ENCODE measurements at places on chromosomes 5 and 9. TPM values are rescaled to one million over a fixed set of nuclear protein-coding genes. Genes with fewer than 3 reads are reported as not detected.
A peak's percentile ranks its signal among the peaks of the same experiment; 100 is the strongest.

DNA sequence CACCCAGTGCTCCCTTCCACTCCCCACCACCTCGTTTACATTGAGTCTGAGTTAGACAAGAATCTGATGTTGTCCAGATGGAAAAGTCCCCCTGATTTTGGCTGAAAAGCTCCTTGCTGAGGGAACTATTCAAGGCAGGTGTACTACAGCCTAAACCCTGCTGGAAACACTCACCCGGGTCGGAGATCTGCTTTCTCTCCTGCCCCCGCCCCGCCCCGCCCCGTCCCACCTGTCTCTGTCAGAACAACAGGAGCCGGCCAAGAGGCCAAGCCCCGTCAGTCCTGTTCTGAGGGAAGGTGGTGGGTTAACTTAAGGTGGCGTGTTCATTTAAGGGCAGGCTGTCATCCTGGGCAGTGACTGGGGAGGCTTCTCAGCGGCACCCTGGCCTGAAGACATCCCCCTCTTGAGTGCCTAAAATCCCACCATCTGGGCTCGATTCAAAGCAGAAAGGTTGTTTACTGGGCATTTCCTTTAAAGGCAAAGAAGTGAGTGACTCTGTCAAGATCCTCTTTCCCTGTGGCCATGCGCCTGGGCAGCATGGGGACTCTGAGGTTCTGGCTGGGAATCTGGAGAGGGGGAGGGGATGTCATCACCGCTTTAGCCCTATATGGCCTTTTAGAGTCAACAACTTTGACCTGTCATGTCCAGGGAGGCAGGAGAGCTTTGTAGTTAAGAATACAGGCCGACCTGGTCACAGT, 71.1 kb upstream of the NEURL1B start:
- H3K27me3 ChIP-seq: peaks cover 46% of the 10 kb centered on the region
- H3K36me3 ChIP-seq: no peaks in the 10 kb centered on the region
- no peak overlapping the region for H3K4me3 ChIP-seq
- H3K4me1 ChIP-seq: no peaks in the 10 kb centered on the region
- H3K27ac ChIP-seq: no peak overlapping the region

GRCh38 chr9:124022201-124023121, 10.9 kb downstream of the LHX2 start:
- DNase-seq: peak; percentile 56
- H3K4me1 ChIP-seq: peaks cover 25% of the 10 kb centered on the region
- H3K36me3 ChIP-seq: no peaks in the 10 kb centered on the region
- H3K4me3 ChIP-seq: no peak overlapping the region
- no peak overlapping the region for H3K27ac ChIP-seq

The ANKRD33B gene
- total RNA-seq: 1.7 TPM

DNA sequence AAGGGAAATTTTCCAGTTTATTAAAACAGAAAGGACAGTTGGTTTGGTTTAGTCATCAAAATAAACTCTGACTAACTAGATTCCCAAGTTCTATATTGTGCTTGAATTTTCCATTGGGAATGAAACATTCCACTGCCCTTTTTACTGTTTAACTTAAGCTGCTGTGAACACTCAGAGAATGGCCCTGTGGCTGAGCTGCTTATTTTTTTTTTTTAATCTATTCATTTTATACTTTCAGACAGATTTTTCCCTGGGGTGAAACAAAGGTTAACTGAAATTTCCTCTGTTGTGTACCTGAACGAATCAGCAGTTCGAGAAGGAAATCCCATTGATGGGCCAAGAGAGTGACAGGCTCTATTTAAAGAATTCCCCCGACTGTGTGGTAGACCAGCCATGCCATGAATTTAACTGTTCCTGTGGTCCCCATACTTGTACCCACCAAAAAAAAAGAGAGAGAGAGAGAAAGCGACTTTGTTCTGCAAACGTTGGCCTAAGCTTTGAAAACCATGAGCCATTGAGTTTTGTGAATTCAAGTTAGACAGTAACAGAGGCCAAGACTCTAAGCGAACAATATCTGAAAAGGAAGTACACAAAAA, 138.7 kb upstream of the GRHPR start:
- no peaks in the 10 kb centered on the region for H3K4me1 ChIP-seq
- H3K4me3 ChIP-seq: no peak overlapping the region
- H3K36me3 ChIP-seq: peaks cover 3% of the 10 kb centered on the region
- no peak for DNase-seq

GRCh38 chr9:120730654-120731514, 16.6 kb upstream of the MEGF9 start:
- H3K4me3 ChIP-seq: no peak overlapping the region
- no peaks in the 10 kb centered on the region for H3K36me3 ChIP-seq
- no peaks in the 10 kb centered on the region for H3K27me3 ChIP-seq
- no peak for DNase-seq
- peaks cover 3% of the 10 kb centered on the region for H3K4me1 ChIP-seq

DNA sequence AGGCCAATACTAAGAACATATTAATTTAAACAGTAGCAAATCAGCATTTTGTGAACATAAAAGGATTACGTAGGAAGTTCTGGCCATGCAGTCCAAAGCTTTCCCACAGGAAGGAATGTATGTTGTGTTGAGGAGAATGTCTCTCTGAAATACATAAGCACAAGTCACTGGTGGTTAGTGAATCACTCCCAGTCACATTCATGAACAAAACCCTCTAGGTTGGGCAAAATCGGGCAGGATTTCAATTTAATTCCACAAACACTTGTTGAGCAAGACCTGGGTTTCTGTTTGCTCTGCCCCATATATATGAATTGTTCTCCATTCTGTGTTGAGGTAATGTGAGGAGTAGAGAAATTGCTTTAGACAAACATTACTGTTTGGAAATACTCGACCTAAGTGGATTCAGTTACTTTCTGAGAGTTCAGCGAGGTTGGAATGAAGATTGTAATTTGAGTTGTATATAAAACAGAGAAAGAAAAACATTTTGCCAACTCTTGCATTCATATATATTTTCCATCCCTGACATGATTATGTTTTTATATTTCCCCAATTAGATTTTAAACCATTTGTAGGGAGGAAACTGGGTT, 127.6 kb upstream of the RPS23 start:
- H3K4me3 ChIP-seq: no peak overlapping the region
- no peak for DNase-seq
- H3K36me3 ChIP-seq: no peaks in the 10 kb centered on the region
- no peak overlapping the region for H3K27ac ChIP-seq
- peaks cover 11% of the 10 kb centered on the region for H3K4me1 ChIP-seq
- no peaks in the 10 kb centered on the region for H3K27me3 ChIP-seq

The PGM5 gene
- 0.45 TPM for total RNA-seq

The SMIM33 gene
- total RNA-seq: not detected

The PCDHA9 gene
- total RNA-seq: not detected

GRCh38 chr9:99826579-99826978, 4.9 kb downstream of the NR4A3 start:
- H3K27ac ChIP-seq: no peak overlapping the region
- peaks cover 40% of the 10 kb centered on the region for H3K4me1 ChIP-seq
- no peak overlapping the region for H3K4me3 ChIP-seq
- DNase-seq: no peak
- no peaks in the 10 kb centered on the region for H3K36me3 ChIP-seq
- peaks cover 43% of the 10 kb centered on the region for H3K27me3 ChIP-seq

DNA sequence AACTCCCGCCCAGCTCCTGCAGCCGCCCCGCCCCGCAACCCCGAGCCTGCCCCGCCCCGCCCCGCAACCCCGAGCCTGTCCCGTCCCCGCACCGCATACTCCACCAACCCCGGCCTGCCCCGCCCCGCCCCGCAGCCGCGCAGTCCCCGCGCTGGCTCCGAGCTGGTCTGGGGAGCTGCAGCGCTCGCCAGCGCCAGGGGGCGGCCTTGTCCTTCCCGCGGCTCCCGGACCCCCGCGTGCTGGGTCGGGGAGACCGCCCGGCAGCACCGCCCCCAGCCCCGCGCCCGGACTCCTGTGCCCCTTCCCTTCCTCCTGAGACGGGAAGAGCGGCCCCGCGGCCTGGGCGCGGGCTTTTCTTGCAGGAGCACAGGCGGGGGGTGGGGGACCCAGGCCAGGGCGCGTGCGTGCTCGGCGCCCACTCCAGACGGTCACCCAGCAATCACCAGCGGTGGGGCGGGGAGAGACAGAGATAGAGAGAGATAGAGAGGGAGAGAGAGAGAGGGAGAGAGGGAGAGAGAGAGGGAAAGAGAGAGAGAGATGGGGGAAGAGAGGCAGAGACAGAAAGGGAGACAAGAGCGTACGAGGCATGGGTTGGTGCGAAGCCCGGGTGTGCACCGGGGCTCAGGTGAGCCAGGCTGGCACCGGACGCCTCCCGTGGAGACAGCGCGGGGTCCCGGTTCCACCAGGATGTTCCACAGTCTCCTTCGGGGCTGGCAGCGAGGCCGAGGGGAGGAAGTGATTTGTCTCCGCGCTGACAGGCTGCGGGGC, 14.7 kb upstream of the TMEM250 start:
- H3K27me3 ChIP-seq: peaks cover 79% of the 10 kb centered on the region
- DNase-seq: peak; percentile 95
- no peak overlapping the region for H3K27ac ChIP-seq

DNA sequence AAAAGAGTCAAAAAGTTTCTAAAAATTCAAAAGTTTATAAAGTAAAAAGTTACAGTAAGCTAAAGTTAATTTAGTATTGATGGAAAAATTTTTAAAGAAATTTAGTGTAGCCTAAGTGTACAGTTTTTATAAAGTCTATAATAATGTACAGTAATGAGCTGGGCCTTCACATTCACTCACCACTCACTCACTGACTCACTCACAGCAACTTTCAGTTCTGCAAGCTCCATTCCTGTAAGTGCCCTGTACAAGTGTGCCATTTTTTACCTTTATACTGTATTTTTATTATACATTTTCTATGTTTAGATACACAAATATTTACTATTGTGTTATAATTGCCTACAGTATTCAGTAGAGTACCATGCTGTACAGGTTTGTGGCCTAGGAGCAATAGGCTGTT, 239.5 kb upstream of the MAP3K1 start:
- no peak for DNase-seq
- no peaks in the 10 kb centered on the region for H3K4me1 ChIP-seq
- no peaks in the 10 kb centered on the region for H3K36me3 ChIP-seq

GRCh38 chr9:138099803-138100598, 222.4 kb downstream of the CACNA1B start:
- H3K27ac ChIP-seq: no peak overlapping the region
- no peak for DNase-seq
- peaks cover 4% of the 10 kb centered on the region for H3K4me1 ChIP-seq
- H3K36me3 ChIP-seq: no peaks in the 10 kb centered on the region
- H3K27me3 ChIP-seq: peaks cover 59% of the 10 kb centered on the region
- H3K4me3 ChIP-seq: no peak overlapping the region

- peaks cover 3% of the 10 kb centered on the region for H3K4me1 ChIP-seq
- H3K27me3 ChIP-seq: no peaks in the 10 kb centered on the region
- no peak overlapping the region for H3K4me3 ChIP-seq
- no peak for DNase-seq
- H3K36me3 ChIP-seq: no peaks in the 10 kb centered on the region
- no peak overlapping the region for H3K27ac ChIP-seq
These were observed 102.4 kb downstream of the MED27 start for GRCh38 chr9:131977109-131977838.

GRCh38 chr5:38670066-38670465, 113.6 kb upstream of the LIFR start:
- no peak overlapping the region for H3K4me3 ChIP-seq
- H3K4me1 ChIP-seq: no peaks in the 10 kb centered on the region
- DNase-seq: no peak
- no peak overlapping the region for H3K27ac ChIP-seq
- no peaks in the 10 kb centered on the region for H3K27me3 ChIP-seq
- no peaks in the 10 kb centered on the region for H3K36me3 ChIP-seq

DNA sequence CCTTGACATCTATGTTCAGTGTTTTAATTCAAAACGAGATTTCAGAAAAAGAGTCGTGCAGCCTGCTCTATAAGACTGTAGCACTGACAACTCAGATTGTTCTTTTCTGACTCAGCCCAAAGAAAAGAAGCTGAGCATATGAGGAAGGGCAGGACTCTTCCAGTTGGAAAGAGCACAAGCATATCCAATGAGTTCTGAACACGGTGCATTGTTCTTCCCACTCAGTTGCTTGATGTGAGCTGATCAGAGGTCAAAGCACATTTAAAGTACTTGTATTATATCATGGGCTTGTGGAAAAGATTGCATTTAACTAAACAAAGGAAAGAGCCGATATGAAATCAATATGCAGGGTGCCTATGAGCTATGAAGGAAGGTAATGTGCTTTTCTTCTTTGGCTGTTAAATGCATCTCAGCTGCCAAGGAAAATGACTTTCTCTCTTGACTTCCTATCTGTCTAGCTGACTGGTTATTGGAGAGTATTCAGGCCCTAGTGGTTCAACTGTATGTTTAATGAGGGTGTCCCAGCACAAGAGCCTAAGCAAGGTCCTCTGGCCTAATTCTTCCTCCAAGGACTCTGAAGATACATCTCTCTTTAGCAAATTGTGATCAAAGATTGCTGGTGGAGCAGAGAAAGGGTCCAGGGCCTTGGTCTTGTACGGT, 226.6 kb upstream of the PPP1R2B start:
- H3K4me3 ChIP-seq: no peak overlapping the region
- DNase-seq: no peak
- no peaks in the 10 kb centered on the region for H3K36me3 ChIP-seq
- no peaks in the 10 kb centered on the region for H3K4me1 ChIP-seq
- no peaks in the 10 kb centered on the region for H3K27me3 ChIP-seq
- H3K27ac ChIP-seq: no peak overlapping the region

The ZNF608 gene
- 1.5 TPM for total RNA-seq

DNA sequence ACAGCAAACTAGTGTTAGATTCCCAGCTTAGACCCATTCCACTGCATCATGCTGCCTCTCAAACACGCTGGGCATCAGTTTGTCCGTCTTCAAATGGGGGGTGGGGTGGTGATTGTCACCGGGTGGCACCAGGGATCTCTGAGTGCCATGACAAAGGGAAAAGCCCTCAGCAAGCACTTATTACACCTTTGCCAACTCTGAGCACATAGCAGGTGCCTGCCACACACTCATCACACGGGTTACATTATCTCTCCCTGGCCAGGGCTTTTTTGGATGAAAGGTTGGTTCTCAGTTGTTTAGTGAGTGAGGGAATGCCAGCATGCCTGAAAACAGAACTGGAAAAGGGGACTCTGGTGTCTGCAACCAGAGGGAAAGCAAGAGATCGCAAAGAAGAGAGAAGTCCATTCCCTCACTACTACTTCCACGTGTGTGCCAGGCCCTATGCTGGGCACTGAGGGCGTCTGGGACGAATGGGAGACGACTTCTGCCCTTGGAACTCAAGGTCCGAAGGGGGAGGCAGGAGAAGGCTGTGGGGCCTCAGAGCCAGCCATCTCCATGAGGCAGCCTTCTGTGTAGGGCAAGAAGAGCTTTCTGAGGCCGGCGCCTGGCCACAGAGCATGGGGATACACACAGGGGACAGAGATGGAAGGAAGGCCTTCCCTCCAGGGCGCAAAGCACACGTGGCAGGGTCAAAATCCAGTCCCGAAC, 48.9 kb downstream of the PAX5 start:
- H3K4me3 ChIP-seq: no peak overlapping the region
- no peak for DNase-seq
- H3K4me1 ChIP-seq: peaks cover 4% of the 10 kb centered on the region
- H3K27ac ChIP-seq: no peak overlapping the region
